Activated T-cell treated with anti-CD3 and anti-CD28 coated beads for 48 hours (primary cell): ENCODE measurements at places on chromosomes 13 and 19.

DNA sequence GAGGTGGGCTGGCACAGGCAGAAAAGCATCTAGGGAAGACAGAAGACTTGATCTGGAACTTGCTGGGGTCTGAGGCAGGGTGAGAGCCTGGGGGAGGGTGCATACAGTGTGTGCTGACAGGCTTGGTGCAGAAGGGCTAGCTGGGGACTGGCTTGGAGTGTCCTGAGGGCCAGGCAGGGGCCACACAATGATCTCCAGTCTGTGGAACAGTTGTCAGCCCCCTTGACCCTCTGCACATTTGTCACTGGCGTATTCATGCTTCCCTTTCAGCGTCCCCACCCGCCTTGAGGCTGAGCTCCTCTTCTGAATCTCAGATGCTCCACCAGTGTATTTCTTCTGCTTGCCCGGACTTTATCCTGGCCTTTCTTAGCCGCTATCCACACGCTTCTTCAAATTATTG, 2.8 kb upstream of the MICU2 start:
- DNase-seq = no peak

GRCh38 chr19:15864824-15865223, 33.0 kb downstream of the CYP4F2 start:
- no peak for DNase-seq

GRCh38 chr19:55703790-55704215, 28.8 kb downstream of the EPN1 start:
- DNase-seq = peak; percentile 61

GRCh38 chr13:106109391-106109791, 426.1 kb downstream of the EFNB2 start:
- no peak for DNase-seq

DNA sequence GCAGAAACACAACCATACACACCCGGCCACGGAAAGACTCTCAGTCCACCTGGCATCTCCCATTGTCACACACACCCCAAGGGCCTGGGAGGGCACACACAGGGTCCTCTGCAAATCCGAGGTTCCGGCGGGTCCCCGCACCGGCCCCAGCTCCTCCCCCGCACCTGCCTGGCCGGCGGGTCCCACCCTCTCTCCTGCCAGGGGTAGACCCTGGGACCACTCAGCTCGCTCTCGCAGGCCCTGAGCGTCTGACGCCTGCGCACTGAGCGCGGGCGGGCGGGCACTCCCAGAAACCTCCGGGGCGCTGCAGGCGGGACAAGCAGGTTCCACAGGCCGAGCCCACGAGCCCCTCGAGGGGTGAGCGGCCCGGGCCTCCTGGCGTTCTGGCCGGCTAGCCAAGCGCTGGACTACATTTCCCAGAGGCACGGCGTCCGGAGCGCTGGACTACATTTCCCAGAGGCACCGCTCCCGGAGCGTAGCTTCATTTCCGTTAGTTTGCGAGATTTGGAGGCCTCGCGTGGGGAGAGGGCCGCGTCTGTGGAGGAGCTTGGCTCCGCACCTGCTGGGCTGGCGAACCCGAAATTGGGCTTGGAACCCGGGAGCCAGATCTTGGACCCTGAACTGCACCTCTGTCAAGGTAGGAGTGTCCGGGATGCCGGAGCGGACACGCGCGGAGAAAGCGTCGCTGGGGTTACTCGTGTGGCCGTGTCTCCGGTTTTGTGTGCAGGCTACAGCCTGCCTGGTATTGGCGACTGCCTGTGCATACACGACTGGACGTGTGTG, at the start of gene ZNF420:
TSS of gene ZNF420 (plus strand) at position 500 of the 783 bp plus-strand sequence. CDS start 10,686 bp downstream, outside the sequence.
- DNase-seq = peak; percentile 81

GRCh38 chr13:112642090-112642460, 47.8 kb upstream of the ATP11A start:
- DNase-seq = no peak

DNA sequence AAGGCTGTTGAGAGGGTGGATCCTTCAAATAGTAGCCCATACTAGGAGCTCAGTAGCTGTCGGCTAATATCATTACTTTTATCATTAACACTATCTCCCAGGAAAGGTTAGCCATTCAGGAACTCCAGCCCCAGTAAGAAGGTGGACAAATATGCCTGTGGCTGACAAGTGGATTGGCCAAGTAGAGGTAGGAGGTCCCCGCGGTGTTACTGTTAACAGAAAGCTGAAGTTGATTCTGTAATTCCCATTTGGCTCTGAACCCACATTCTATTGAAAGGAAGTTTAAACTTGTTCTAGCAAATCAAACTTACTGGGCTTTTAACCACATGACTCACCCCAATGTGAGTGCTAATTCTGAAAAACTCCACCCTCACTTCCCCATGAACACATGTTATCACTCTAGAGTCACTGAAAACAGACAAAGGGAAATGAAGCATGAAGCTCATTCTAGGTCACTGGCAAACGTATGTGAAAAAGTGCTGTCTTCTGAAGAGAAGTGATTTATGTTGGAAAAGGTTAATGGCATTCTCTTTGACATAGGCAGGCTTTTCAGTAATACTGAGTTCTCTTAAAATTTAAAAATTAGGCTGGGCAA, 273.5 kb downstream of the FGF14 start:
- DNase-seq = no peak

DNA sequence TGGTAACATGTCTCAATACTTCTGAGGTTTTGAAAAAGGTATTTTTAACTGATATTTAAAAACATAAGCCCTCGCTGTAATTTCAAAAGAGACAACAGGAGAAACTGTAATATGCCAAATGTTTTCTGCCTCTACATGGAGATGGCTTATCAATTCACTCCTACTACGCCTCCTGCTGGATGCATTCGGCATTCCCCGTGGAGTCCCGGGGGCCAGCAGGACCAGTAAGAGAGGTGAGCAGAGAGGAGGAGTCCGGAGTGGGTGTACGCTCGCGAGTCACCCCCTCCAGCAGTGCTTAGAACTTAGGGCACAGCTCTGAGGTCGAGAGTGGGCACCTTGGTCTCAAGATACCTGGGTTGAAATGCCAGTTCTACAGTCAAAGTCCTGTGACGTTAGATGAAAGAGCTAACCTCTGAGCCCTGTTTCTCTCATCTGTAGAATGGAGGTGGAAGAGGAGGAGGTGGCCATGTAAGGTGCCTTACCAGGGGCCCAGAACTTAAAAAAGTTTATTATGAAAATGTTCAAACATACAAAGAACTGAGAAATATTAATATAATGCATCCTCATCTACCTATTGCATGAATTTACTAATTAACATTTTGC, 110.2 kb downstream of the STK24 start:
- DNase-seq = peak; percentile 59

DNA sequence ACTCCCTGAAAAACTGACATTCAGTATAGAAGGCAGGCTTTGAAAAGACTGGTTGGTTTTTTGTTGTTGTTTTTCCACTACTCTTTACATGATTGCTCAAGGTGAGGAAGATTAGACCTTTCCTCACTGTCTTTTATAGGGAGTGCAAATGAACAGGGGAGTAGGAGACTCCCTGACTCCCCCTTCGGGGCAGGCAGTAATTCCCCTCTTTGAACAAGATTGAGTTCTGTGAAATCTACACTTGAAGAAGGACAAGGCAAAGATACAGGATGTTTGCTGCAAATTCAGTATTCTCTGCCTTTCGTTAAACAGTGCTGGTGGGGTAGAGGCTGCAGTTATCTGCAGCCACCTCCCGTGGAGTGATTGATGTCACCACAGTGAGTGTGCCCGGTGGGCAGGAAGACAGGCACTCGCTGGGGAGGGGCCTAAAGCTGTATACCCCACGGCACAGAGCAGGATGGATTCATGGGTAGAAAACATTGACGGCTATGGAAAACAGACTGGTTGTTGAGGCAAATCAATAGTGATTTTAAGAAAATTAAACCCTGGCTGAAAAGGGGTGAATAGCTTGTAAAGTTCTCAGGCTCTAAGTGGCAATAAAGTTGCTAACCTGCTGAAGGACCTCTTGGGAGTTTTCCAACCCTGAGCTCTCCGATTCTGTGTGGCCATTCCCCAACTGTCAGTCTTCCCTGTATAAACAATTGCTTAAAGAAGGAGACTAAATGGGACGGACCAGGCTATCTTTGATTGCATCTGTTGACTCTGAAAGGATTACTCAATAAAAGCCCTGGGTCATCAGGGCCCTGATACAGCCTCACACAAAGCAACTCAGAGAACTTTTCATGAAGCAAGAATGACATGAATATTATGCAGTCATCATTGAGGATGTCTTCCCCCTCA, 308.3 kb downstream of the TBC1D4 start:
- DNase-seq = no peak

GRCh38 chr13:41299316-41300094, 11.6 kb upstream of the NAA16 start:
- no peak for DNase-seq

GRCh38 chr13:41919741-41920487, 41.0 kb downstream of the VWA8 start:
- DNase-seq = no peak

GRCh38 chr13:109687559-109688448, 98.6 kb downstream of the IRS2 start:
- DNase-seq = no peak

- no peak for DNase-seq
Observed at GRCh38 chr13:112859817-112860190, 109.2 kb upstream of the MCF2L start.

GRCh38 chr13:114105521-114106225, 26.8 kb downstream of the RASA3 start:
- no peak for DNase-seq

DNA sequence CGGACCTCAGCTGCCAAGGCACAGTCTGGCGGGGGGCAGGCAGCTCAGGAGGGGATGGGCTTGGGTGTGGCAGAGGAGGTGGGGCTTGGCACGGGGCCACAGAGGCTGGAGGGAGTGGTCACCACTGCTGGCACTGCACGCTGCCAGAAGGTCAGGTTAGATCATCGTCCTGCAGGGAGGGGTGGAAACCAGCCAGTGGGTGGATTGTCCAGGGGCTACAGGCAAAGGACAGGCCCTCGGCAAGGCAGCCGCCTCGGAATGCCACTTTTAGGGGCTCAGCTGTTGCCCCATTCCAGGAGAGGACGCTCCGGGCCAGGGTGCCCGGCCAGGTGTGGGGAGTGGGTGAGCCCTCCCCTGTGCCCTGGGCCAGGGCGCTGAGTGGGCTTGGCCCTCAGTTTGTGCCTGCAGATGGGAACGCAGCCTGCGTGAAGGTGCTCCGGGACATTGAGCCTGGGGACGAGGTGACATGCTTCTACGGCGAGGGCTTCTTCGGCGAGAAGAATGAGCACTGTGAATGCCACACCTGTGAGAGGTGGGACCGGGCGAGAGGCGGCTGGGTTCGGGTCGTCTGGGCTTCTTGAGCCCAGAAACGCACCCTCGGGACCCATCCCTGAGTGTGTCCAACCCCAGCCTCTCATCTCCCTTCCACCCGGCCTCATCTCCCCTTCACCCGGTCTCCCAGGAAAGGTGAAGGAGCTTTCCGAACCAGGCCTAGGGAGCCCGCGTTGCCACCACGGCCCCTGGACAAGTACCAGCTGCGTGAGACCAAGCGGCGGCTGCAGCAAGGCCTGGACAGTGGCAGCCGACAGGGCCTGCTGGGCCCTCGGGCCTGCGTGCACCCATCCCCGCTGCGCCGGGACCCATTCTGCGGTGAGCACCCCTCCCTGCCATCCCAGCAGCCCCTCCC, 6.4 kb downstream of the KMT5C start:
- DNase-seq = no peak

- DNase-seq = peak; percentile 59
Observed at GRCh38 chr13:40069173-40070044, 413.9 kb downstream of the COG6 start.

- no peak for DNase-seq
Observed at GRCh38 chr13:53159431-53159830, 130.8 kb downstream of the OLFM4 start.

- DNase-seq = no peak
Observed at GRCh38 chr13:110426735-110427134, 119.7 kb downstream of the COL4A2 start.

DNA sequence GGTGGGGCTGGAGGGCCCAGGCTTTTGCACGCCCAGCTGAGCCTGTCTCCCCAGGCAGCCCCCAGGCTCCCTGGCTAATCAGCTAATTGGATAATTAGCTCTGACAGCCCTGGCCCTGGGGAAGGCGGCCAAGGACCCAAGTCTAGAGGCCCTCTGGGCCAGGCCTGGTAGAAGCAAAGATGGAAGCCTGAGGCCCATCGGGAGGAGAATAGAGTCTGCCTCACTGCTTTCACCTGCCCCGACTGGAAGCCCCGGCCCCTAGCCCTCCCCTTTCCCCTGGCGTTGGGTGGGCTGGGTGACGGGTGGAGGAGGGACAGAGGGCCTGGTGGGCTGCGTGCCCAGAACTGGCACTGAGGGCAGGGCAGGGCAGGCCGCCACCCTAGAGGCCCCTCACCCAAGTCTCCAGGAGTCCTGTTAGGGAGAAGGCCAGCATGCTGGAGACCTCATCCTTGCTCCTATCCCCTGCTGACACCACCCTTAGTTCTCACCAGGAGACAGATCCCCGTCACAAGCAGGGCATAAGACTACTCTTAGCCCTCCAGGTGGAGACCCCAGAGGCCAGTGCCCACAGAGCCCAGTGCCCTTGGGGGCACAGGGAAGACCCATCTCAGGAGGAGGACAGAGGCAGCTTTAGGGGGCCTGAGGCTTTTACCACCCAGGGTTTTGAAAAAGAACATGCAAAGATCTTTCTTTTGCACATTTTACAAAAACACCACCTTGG, 12.0 kb downstream of the LYL1 start:
- DNase-seq = no peak

GRCh38 chr13:35664747-35665146, 188.3 kb upstream of the MAB21L1 start:
- DNase-seq = no peak
